ENCODE measurements at places on chromosomes 16 and 17.
A peak's percentile ranks its signal among the peaks of the same experiment; 100 is the strongest.

GRCh38 chr16:57732714-57733113, 2.9 kb upstream of the KATNB1 start:
- no peak for DNase-seq

GRCh38 chr16:9258423-9259051, 167.1 kb downstream of the HAPSTR1 start:
- peak; percentile 66 for DNase-seq

DNA sequence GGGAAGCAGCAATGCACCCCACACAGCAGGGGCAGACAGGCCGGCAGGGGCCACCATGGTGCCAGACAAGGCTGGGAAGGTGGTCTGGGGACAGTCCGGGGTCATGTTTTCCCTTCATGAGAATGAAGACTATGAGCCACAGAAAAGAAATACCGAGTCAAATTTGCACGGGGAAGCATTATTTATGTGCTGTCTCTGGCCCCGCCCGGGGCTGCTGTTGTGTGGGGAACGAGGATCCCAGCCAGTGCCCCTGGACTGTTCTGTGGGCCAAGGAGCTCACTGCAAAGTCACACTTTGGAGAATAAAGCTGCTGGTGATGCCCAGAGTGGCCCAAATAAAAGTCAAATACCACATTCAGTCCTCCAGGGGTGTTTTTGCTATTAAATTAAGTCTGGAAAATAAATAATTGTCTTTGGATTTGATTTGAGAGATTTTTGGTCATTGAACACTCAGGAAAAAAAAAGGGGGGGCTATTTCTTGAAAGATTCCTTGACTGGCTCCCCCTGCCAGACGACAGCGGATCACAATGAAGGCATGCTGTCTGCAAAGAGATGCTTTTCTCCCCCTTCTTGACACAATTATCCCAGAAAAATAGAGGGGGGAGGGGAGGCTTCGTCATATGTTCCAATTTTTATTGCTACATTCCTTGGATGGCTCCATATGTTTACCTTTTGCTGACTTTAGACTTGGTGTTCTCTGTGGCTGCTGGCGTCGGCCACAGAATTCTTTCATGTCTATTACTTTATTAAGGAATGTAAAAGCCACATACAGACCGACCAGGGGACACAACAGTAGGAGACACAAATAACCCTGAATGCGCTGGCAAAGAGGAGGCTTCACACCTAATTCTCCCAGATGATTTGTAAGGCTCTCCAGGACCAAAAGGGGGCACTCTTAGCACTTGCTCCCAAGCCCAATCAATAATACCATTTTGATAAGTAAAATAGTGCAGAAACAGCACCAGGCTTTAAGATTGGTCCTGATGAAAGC, 27.1 kb upstream of the ANKFN1 start:
- DNase-seq, result no peak

DNA sequence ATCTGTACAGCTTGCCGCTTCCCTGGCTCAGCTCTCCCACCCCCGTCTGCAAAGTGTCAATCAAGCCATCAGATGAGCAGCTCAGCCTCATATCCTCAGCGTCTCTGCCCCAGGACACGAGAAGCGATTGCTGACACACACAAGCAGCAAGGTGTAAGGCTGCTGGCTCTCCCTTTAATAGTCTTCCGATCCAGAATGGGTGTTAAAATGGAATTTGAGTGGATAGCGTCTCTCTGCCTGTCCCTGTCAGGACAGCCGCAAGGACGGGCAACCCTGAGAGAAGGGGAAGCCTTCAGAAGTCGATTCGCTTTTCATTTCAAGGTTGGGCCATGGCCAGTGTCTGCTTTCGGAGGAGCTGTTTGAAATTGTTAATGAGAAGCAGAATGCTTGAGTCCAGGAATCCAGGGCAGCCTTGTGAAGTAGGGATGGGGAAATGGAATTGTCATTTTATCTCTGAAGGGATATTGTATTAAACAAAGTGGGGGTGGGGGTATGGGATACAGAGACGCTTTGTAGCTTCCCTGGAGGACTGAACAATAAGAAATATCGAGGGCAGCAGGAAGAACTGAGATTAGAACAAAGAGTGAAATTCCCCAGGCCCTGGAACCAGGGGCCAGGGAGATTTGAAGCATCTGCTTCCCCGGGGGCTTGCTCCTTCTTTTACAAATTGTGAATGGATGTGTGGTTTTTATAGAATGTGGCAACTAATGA, 4.7 kb upstream of the PIPOX start:
- DNase-seq, result no peak

DNA sequence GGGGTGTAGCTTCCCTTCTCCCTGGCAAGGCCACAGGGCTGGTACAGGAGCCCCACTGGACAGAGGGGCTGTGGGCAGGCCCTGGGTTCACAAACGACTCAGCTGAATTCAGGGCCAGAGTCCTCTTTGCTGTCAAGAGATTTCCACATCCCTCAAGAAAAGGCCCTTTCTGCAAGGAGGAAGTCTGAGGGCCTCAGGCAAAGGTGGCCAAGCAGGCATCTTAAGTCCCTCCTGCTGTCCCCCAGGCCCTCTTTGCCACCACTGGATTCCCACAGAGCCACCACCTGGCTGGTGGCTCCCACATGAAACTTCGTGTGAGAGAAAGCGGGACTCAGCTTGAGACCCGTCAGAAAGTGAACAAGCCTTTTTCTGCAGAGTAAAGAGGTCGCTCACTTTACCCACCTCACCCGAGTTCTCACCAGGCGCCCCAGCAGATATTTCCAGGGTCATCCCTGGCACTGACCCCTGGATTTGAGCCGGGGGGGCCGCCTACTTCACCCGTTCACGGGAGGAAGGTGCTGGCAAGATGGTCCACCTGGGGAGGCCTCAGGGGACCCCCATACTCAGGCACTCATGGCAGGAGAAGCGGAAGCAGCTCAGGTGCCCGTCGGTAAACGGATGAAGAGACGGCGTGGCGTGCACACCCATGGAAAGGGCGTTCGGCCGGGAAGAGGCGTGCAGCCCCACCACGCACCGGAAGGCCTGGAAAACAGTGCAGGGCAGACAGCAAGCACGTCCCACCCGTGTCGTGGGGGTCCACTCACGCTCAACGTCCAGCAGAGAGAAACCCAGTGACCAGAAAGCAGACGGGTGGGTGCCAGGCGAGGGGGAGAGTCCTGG, 3.6 kb downstream of the RNF166 start:
- DNase-seq, result no peak

DNA sequence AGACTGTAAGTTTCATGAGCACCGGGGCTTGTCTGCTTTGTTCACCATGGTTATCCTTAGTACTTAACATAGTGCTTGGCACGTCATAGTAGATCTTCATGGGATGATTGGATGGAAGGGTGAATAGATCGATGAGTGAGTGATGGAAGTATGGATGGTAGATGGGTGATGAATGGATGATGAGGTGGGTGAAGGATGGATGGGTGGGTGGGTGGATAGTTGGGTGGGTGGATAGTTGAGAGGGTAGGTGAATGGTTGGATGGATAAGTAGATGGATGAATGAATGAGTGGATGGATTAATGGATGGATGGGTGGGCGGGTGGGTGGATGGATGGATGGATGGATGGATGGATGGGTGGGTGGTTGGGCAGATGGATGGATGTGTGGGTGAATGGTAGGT, 133.2 kb upstream of the PLCG2 start:
- DNase-seq, result no peak

Data from GM13977 (cell line).